Keratinocyte (primary cell): ENCODE measurements at places on chromosomes 2 and 18.

- DNase-seq: no peak
Measured at GRCh38 chr2:235937936-235938335, 230.2 kb downstream of the GBX2 start.

DNA sequence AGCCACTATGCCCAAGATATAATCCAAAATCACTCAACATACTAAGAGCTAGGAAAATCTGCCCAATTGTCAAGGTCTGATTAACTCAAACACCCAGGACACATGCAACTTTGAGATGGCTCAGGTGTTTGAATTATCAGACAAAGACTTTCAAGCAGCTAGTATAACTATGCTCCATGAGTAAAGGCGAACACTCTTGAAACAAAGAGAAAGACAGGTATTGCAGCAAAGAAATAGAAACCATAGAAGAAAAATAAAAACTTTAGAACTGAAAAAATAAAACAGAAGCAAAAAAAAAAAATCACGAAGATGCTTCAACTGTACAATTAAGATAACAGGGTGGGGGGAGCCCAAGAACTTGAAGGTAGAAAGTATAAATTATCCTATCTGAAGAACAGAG is 214.2 kb downstream of the EIPR1 start:
- DNase-seq: no peak

DNA sequence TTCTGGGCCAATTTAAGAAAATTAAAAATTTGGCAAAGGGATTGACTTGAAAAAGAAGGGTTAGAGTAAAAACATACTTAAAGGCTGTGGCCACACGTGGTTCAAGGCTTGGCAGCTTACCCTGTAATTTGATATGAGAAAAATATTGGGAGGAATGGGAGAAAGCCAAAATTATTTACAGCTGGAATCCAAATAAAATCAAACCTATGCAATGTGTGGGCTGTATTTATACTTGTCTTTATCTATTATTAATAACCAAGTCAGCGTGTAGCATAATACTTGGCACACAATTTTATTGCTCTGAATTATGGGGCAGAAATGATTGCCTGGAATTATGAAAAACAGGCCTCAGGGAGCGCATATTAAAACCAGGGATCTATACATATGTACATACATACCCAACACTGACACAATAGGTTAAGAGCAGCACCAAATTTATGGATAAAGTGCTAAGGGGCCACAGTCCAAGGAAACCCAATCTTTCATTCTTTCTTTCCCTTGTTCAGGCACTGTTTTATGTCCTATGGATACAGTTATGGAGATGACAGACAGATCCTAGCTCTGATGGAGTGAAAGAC is 35.6 kb downstream of the FAM124B start:
- no peak for DNase-seq

DNA sequence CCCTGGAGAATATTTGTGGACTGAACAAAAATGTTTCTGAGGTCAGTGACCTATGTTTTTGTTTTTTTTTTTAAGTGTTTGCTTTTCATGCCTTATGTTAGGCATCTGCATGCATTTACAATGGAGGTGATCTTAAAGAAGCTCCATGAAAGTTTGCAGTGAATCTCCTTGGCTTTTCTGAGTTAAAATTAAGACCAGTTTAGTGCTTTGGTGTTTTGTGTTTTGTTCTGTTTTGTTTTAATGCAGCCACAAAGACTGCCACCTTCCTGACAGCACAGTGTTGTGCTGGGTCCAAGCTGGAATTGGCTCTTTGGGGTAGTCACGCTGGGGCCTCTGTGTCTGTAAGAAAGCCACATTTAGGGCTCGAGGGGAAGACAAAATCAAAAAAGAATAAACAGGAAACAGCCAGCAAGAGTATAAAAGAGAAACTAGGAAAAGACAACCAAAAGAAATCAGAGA is 396.2 kb downstream of the ARHGAP15 start:
- DNase-seq: no peak

DNA sequence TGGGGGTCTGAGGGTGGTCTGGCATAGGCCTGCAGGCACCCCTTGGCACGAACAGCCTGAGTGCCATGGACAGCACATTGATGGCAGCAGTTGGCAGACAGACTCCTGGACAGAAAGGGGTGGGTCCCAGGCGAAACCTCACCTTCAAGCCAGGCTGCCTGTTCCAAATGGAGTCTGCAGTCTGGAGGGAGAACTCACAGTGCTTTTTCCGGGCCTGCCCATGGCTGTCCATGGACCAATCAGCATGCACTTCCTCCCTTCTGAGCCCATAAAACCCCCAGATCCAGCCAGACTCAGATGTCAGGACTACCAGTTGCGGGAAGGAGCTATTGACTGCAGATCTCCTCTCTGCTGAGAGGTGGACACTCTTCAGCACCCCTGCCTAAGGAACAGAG is 694.6 kb upstream of the ACVR2A start:
- no peak for DNase-seq

GRCh38 chr2:161115605-161116380 is 44.4 kb upstream of the TANK start:
- no peak for DNase-seq

DNA sequence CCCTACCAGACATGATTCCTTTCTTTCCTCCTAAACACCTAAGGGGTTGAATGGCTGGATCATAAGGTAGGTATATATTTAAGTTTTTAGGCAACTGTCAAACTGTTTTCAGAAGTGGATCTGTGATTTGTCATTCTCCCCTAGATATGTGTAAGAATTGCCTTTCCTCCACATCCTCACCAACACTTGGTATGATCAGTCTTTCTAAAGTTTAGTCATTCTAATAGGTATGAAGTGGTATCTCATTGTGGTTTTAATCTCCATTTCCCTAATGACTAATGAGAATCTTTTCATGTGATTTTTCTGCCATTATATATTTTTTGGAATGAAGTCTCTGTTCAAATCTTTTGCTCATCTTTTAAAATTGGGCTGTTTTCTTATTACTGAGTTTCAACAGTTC is 122.1 kb downstream of the TFCP2L1 start:
- no peak for DNase-seq

- DNase-seq: no peak
Measured at GRCh38 chr2:97992836-97993825, 2.6 kb downstream of the TMEM131 start.

- DNase-seq: no peak
Measured at GRCh38 chr2:150020937-150021673, 433.5 kb upstream of the MMADHC start.

DNA sequence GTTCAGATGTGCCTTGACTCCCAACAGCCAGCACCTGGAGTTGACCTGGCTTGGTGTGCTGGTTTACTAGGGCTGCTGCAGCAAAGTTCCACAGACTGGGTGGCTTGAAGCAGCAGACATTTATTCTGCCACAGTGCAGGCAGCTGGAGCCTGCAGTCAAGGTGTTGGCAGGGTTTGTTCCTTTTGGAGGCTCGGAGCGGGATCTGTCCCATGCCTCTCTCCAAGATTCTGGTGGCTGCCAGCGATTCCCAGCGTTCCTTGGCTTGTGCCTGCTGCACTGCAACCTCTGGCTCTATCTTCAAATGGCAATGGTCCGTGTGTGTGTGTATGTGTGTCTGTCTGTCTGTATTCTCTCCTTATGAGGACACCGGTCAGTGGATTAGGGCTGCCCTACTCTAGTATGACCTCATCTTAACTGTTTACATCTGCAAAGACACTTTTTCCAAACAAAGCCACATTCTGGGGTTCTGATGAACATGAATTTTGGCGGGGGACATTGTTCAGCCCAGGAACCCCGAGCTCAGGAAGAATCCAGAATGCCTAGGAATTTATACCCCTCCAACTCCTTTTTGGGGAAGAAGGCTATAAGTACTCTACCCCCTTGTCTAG is 44.7 kb upstream of the TMEM131 start:
- no peak for DNase-seq

- no peak for DNase-seq
Measured at GRCh38 chr2:216118474-216118873, 9.3 kb downstream of the XRCC5 start.

GRCh38 chr2:44805401-44806235 is 135.9 kb upstream of the SIX3 start:
- DNase-seq: no peak

- DNase-seq: peak; percentile 68
Measured at GRCh38 chr2:120473522-120474271, 127.8 kb downstream of the INHBB start.

GRCh38 chr2:82526277-82526676 is 1932.8 kb downstream of the SUCLG1 start:
- DNase-seq: no peak

DNA sequence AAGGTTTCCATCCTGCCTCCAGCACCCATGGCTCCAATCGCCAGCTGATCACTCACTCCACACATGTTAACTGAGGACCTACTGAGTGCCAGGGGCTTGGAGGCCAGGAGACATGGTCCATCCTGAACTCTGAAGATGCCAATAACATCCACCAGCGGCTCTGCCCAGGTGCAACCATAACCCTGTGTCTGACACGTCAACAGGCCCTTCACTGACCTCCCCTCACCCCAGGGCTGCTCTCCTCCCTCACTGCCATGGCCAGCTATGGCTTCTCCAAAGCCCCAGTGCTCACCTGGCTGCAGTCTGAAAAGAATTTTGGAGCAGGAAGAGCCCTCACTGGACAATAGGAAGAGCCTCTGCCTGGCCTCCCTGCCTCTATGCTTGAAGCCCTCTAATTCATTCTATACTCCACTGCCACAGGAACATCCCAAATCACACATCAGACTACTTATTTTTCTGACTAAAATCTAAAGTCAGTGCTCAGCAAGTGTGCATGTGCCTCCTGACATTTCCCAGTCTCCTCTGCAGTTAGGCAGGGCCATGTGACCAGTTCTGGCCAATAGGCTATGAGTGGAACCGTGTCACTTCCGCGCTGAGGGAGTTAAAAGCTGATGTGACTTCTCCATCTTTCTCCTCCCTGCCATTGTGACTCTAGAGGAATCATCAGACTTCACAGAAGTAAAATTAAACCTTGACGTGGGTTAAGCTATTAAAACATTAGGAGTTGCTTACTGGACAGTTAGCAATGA is 37.2 kb downstream of the ZBTB7C start:
- DNase-seq: no peak

DNA sequence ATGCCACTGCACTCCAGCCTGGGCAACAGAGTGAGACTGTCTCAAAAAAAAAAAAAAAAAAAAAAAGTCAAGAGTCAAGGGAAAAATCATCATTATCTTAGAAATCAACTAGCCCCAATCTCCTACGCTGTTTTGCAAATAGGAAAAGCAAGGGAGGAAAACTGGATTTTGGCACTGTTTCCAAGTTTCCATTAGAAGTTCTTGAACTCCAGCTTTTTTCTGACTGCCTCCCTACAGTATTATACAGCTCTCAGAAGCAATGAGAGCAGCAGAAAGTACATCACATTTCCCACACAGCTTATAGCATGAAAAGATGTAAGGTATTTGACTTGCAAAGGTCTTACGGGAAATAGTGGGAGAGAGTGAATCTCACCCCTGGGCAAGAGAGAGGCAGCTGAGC is 127.8 kb downstream of the OSR1 start:
- no peak for DNase-seq

DNA sequence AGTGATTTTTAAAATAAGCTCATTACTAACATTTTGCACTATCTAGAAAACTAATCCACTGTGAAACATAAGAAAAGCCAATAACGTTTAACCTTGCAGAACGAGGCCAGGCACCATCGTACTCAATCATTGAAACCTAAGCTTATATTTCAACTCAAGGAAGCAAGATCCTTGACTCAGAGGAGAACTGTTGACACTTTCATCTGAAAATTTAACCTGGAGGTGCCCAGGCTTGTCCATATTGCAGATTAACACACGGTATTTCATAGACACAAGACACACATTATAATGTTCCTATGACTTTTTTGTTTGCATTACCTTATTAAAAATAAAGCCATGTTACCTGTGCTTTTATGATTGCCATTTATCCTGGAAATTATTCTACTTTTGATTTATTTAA is 89.6 kb downstream of the ZNF385B start:
- no peak for DNase-seq

DNA sequence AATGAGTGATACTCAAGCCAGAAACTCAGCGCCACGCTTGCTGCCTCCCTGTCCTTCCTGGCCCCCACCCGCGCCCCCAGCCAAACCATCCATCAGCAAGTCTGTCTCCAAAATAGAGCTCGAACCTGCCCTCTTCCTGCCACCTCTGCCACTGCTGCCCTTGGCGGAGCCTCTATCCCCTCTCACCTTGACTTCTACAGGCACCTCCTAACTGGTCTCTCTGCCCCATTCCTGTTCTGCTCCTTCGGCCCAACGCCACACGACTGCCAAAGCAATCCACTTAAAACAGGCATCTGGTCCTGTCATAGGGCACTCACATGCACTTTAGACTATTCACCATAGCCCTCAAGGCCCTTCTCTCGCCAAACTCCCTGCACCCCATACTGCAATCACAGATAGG is 210.3 kb upstream of the SMAD2 start:
- DNase-seq: no peak

- DNase-seq: no peak
Measured at GRCh38 chr2:210722092-210722491, 165.7 kb downstream of the CPS1 start.
